ENCODE measurements at places on chromosomes 12 and 14.

DNA sequence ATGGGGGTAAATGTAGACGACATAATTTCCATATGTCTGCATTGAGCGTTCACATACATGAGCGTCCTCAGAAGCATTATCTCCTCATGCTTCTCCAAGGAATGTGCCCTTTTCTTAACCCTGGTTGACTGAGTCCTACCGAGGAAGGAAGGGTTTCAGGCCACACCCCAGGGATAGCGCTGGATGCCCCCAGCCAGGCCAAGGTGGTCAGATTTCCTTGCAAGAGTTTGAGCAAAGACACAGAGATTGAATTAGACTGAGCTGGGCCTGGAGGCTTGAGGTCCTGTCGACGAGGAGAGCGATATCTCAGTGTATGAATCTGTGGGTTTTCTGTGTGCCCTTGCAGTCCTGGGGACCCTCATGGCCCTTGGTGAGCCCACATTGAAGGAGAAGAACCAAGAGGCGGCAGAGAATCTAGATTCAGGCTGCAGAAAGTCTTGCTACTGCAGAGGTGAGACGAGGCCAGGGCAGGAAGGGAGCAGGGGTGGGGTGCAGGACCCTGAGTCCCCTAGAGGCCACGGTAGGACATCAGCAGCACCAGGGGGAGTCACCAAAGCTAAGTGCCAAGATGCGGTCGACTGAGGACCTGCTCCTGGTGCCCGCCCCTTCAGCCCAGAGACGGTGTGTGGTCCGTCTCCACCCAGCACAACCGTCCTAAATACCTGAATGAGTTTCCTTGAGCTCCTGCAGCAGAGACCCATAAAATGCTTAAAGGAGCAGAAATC, 94.7 kb upstream of the DIO3 start:
- no peak for DNase-seq

GRCh38 chr12:6699989-6700645, 498 bp downstream of the PIANP start:
- DNase-seq, result no peak

GRCh38 chr12:56202366-56202765, 13.1 kb upstream of the SMARCC2 start:
- no peak for DNase-seq

- DNase-seq, result no peak
These were observed 21.4 kb downstream of the ZNF268 start for GRCh38 chr12:133202493-133203343.

- DNase-seq, result no peak
These were observed 22.5 kb downstream of the PIK3C2G start for GRCh38 chr12:18283831-18284230.

GRCh38 chr12:95802482-95803270, 12.1 kb upstream of the NTN4 start:
- DNase-seq, result no peak

- DNase-seq, result no peak
These were observed 318.1 kb upstream of the PDE3A start for GRCh38 chr12:20050221-20050620.

DNA sequence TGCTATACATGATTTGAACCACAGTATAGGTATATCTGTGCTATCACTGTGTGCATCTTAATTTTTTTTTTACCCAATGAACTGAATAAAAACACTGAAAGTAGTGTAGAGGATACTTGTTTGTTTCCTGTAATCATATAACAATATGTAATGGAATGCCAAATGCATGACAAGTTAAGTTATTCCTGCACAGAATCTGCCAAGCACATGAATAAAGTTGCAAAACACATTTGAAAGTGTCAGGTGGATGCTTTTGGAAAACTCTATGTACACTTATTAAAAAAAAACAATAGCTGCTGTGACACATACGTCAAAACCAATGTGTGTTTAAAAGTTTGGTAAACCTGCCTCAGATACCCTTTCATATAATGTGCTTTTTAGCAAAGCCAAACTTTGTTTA, 1638.1 kb upstream of the SEL1L start:
- DNase-seq, result no peak

GRCh38 chr12:81835783-81836182, 76.6 kb upstream of the PPFIA2 start:
- DNase-seq, result no peak

- no peak for DNase-seq
These were observed 37.8 kb downstream of the CCDC92 start for GRCh38 chr12:123934829-123935228.

GRCh38 chr14:105168979-105169507, 467 bp upstream of the JAG2 start:
- peak; percentile 43 for DNase-seq

GRCh38 chr14:101090976-101091375, 187.5 kb upstream of the RTL1 start:
- no peak for DNase-seq

All from cerebellar cortex (tissue), 1 donor.